ENCODE measurements at places on chromosomes 3 and 15. TPM values are rescaled to one million over a fixed set of nuclear protein-coding genes. Genes with fewer than 3 reads are reported as not detected.

DNA sequence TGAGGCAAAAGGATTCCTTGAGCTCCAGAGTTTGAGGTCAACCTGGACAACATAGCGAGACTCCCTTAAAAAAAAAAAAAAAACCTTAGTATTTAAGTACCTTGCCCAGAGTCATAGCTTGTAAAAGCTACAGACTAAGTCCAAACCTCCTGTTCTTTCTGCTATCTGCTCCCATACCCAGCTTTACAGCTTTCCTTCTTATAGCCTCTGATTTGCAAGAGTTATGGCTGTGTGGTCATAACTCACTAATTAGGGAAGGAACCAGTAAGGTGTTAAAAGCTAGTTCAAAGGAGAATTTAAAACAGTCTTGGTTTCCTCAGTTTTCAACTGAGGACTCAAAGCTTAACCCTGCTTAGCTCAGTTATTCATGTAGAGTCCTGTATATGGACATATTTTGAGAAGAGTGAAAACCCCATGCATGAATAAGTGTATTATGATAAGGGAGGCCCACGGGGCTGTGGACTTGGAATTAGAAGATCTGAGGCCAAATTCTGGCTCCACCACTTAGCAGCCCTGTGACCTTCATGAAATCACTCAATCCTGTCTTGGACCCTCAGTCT, 135.5 kb upstream of the SMAD3 start:
- no peak for DNase-seq

DNA sequence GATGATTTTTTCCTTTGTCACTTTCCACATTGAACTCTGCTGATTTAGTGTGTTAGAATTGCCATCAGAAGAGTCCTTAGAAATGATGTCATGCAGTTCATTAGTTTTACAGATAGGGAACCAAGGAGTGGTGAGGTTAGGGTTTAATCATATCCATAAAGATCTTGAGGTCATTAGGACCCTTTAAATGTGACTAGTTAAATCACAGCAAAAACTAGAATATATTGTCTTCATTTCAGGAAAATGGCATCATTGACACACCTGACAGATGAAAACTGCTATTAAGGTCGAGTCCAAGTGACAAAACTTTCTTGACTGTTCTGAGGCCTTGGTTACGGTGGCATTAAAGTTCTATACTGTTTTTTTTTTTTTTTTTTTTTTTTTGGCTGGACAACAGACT, 50.5 kb downstream of the MBNL1 start:
- DNase-seq, result no peak

DNA sequence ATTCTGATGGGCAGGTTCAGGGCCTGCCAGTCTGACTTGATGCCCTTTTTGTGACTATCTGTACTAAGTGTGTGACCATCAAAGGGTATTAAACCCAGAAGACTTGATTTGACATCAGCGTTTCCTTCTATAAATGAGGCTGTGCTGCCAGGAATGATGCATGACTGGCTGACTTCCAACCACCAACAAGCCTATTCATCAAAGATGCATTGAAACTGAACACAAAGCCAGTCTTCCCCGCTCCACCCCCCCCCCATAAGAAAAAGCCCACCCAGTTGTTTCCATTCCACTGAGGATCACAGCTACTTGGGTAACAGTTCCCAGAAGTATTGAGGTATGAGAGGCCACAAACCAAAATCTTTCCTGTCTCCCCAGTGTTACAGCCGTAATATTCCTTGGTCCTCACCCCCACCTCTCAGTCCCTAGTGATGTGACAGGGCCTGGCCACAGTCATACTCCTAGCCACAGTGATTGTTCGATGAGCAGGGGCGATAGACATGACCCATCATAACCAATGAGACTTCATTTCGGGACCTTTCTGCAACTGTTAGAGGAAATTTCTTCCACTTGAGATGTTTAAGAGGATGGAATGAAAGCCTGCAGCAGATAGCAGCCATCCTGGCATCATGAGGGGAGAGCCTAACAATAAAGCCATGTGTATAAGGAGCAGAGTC, 22.6 kb downstream of the SH3BP5 start:
- DNase-seq, result no peak

GRCh38 chr3:116863822-116864589, 154.4 kb downstream of the TUSC7 start:
- no peak for DNase-seq

DNA sequence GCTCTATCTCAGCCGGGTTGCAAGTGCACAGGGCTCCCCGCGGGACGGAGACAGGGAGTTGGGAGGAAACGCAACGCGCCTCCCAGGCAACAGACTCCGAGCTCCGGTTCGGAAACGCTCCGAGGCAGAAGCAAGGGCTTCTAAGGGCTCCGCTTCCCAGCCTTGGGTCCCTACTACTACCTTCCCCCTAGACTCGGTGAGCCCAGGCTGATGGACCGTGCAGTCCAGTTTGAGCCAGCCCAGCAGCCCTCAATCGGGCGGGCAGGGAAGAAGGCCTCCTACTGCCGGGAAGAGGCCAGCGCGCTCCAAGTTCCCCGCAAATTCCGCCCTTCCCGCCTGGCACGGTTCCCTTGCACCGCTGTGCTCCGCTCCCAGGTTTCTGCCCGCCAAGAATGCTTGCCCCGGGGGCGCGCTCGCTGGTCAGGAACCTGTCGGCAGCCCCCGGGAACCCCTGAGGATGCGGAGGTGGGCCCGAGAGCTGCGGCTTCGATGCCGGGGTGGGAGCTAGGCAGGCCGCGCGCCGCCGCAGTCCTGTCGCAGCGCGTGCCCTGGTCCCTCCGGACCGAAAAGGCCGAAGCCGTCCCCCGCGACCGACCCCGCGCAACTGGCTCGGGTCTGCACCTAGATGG, 728 bp downstream of the TRANK1 start:
- peak; percentile 42 for DNase-seq

The EPB42 gene
- 4.0 TPM for total RNA-seq

- no peak for DNase-seq
These were observed 202.6 kb upstream of the MCTP2 start for GRCh38 chr15:94028809-94029208.

The CLRN1 gene
- not detected for total RNA-seq

The HCN4 gene
- not detected for total RNA-seq

- DNase-seq, result no peak
These were observed 21.9 kb downstream of the POLR2M start for GRCh38 chr15:57728436-57728835.

The SV2B gene
- 3.5 TPM for total RNA-seq

DNA sequence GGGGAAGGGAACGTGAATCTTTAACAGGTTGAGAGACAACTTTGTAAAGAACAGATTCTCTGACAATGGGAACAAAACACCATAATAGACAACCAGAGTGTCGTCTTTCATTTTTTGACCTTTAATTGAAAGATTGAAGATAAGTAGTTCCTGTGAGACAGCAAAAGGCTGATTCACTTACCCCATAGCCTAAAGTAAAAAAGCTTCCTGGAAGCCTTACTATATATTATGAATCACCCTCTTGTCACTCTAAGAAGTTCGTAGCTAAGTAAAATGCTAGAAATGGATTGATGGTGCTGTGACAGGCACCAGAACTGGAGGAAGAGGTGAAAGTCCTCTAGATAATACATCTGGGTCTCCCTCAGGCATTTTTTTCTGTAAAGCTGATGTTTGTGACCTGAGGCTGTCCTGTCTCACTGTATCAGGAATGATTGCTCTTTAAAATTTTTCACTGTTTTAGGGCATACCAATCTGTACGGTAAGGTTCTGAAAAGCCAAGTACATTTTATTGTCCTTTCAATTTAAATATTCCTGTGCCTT, 824.6 kb upstream of the SEMA6D start:
- no peak for DNase-seq

The MORC1 gene
- total RNA-seq, result not detected

GRCh38 chr15:63969652-63970421, 76.4 kb downstream of the DAPK2 start:
- DNase-seq, result no peak

- no peak for DNase-seq
These were observed 61.3 kb upstream of the OSTN start for GRCh38 chr3:191137708-191138107.

The SERINC4 gene
- not detected for total RNA-seq

The SAMMSON gene
- not detected for total RNA-seq

The ROPN1 gene
- total RNA-seq, result not detected

DNA sequence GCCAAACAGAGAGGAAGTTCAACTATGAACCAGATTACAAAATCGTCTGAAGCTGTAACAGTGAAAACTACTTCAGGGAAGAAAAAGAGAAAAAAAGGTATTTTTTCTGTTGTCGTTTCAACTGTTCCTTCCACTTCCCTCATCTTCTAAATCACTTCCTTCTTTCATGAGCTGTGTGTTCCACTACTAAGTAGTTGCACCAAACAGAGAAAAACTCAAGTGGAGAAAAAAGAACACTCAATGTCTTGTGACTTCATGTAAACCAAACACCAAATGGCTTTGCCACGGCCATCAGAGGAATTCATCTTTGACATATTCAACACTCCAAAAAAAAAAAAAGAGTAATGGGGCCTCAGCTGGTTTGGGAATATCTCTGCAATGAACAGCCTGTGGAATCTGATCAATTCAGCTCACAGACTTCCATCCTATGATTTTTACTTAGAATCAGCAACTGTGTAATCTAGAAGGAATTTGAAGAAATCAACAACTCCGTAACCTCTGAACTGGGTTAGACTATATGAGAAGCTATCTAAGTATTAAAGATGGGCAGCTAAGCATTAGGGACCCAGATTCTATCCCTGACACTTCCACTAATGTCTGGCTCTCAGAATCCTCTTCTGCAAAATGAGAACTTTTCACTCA, 47.5 kb upstream of the RNF7 start:
- DNase-seq, result no peak

DNA sequence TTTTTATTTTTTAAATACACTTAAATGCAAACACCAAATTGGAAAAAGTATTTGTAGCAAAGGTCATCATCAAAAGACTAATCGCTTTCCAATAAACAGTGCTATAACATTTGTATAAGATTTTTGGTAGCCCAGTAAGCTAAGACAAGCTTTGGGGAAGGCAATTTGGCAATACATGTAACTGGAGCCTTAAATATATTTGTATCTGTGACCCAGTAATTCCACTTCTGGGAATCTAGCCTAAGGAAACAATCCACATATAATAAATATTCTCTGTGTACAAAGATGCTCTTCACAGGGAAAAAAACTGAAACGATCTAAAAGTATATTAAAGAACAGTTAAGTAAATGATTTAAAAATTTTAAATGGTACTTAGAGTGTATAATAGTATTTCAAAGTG, 65.5 kb upstream of the TJP1 start:
- no peak for DNase-seq

DNA sequence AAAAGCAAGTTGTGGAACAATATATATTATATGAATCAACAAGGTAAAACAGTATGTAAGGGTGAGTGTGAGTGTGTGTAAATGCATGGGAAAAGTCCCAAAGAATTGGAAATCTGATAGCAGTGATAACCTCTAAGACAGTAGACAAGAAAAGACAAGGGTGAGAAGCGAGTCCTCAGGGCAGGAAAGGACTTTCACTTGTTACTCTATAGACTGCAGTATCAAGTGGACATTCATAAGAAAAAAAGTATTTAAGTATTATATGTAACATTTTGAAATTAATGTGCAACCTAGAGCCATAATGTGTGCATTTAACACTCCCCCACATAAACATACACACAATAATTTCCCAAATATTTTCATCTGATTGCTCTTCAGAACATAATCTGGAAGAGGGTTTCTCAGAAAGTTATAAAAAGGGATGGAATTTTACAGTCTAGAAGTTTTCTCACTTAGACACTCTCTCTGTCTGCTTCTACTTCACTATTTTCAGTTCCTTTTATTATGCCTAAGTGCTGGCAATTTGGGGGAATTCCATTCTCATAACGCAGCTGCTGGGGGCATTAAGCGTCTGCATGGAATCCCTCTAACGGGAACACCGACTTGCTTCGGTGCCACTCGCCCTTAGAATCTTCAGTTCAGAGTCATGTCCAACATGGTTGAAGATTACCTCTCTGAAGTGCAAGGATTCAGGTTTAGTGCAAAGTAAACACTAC, 50.0 kb upstream of the CDIN1 start:
- DNase-seq, result no peak

DNA sequence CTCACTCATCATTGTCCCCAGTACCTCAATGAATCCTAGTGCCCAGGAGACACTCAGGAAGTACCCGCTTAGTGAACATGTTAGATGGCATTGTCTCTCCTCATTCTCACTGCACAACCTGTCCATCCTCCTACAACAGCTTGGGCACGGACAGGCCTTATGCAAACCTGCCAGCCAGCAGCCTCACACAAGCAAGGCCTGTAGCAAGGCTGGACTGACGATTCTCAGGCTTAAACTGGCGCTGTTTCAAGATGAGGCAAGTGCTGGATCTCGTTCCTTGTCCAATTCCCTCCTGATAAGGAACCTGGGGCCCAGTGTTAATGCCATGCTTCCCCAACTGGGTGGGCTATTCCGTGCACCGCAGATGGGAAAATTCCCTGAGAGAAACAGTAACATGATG, 59.0 kb downstream of the CDCP1 start:
- DNase-seq, result no peak

- DNase-seq, result no peak
These were observed 65.5 kb downstream of the ARHGAP31 start for GRCh38 chr3:119359476-119360326.

DNA sequence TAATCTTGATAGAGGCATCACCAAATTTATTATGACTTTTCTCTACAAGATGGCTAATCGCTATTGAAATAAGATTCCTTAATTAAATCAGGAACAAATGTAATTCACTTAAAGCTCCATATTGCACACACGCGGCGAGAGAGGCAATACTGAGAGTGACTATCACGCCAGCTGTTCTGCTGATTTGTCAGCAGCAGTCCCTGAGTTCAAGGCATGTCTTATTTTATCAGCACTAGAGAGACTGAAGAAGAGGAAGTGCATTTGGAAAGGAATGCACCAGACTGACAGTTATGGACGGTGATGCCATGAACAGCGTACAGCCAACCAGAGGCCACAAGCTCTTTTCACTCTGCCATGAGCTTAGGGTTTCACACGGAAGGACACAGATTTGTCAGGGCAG, 83.6 kb upstream of the SLCO3A1 start:
- DNase-seq, result no peak

DNA sequence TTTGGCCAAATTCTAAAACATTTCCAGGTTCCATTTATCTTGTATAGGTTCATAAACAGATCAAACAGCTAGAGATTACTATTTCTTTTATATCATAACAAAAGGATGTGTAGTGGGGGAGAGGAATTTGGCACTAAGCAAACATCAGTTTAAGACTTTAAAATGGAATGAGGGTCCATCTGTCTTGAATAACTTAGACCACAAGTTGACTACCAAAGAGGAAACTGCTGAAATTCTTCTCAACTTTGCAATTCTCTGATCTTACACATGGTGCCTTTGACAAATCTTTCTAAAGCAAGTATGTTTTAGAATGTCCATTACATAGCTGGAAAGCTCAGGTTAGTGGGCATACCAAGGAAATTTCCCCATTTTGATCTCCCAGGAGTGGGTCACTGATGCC, 140.5 kb upstream of the ADAMTS9 start:
- no peak for DNase-seq

The USP3 gene
- total RNA-seq, result 58.6 TPM

The UNC13C gene
- under 0.01 TPM for total RNA-seq
